NCI-H69 (cell line): ENCODE measurements at places on chromosomes 12 and 14.

GRCh38 chr14:74262076-74262475 lies 22.8 kb downstream of the VSX2 start:
- DNase-seq = no peak

- no peak for DNase-seq
Measured at GRCh38 chr12:90061809-90062208, 353.2 kb upstream of the ATP2B1 start.

DNA sequence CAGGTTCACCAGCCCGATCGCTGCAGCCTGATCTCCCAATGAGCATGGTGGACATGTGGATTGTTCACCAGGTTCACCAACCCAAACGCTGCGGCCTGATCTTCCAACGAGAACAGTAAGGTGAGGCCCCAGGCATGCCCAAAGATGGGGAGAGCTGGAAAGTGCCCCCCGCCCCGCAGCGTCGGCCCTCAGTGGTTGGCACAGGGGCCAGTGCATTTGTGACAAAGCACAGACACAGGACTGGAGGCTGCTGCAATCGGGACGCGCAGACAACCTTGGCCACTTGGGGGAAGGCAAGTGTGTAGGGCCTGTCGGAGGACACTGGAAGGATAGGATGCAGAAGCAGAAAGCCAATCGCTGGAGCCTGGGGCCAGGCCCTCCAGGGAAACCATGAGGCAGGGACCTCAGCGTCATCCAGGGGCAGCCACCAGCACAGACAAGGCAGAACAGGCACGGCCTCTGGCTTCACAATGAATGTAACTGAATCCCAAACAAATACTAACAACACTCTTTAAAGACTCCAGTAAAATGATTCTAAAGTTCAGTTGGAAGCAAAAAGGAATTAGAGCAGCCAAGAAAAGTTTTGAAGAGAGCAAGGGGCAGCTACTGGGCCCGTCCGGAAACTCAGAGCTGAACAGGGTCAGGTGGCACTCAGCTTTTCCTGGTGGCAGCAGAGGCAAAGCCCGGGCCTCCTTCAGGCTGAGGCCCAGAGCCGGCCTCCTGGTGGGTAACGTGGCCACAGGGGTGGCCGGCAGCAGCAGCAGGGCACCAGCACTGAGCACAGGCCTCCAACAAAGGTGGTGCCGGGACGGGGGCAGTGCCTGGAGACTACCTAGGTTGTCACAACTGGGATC lies 13.3 kb downstream of the BRF1 start:
- DNase-seq = no peak

- no peak for DNase-seq
Measured at GRCh38 chr12:70661466-70662161, 24.4 kb upstream of the PTPRB start.
